ENCODE measurements at places on chromosomes 11 and 22. TPM values are rescaled to one million over a fixed set of nuclear protein-coding genes. Genes with fewer than 3 reads are reported as not detected.

DNA sequence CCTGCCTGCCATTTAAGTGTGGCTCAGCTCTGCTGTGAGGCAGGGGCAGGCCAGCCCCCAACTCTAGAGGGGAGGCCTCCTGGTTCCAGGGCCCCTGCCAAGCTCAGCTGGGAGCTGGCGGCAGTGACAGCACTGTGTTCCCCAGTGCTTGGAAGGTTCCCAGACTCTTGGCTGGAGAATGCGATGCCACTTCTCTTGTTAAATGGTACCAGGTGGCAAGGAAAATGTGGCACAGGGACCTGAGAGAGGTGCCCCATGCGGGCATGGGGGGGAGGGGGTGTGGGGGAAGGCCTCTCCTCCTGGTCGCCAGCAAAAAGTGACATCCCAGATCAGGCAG, 8.4 kb upstream of the TNFRSF13C start:
- peak; percentile 36 for DNase-seq

DNA sequence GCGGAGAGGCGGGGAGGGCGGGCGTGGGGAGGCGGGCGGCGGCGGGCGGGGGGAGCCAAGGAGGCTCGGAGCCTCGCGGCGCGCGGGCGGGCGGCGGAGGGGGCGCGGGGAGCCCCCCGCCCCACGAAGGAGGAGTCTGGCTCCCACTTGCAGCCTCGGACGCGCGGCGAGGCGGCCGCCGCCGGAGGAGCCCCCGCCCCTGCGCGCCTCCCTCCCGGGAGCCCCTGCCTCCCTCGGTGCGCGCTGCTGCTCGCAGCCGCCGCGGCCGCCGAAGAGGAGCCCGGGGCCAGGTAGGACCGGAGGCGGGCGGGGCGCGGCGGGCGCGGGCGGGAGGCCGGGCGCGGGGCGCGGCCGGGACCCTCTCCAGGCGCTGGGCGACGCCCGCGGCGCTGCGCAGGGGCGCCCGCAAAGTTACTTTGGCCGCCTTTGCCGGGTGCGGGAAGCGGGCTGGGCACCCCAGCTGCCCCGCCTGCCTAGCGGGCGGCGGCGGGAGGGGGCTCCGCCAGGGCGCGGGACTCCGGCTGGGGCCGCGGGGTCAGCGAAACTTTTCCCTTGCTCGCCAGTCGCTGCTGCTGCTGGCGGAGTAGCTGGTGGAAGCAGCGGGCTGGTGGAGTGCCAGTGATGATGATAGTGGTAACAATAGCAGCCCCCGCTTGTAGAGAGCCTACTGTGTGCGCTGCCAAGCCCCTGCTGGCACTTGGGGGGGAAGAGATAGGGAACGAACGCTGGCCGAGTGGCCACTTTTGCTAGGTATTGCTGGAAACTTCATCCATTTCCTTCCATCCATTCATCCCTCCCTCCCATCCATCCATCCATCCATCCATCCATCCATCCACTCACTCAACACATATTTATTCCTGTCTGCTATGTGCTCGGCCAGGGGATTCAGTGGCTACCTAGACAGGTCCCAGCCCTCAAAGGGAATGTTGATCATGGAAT, at the start of gene MPPED1:
TSS of gene MPPED1 (plus strand) at position 146 of the 939 bp plus-strand sequence. CDS start 12,972 bp downstream, outside the sequence.
- DNase-seq, result peak; percentile 89

GRCh38 chr11:36065436-36065835, 121.6 kb downstream of the LDLRAD3 start:
- no peak for DNase-seq

Gene RPS6KB2
- 90.2 TPM for total RNA-seq
